ENCODE measurements at places on chromosomes 1 and 21.

- peak; percentile 92 for DNase-seq
Observed at GRCh38 chr1:56866656-56867055, 12.1 kb downstream of the C8A start.

DNA sequence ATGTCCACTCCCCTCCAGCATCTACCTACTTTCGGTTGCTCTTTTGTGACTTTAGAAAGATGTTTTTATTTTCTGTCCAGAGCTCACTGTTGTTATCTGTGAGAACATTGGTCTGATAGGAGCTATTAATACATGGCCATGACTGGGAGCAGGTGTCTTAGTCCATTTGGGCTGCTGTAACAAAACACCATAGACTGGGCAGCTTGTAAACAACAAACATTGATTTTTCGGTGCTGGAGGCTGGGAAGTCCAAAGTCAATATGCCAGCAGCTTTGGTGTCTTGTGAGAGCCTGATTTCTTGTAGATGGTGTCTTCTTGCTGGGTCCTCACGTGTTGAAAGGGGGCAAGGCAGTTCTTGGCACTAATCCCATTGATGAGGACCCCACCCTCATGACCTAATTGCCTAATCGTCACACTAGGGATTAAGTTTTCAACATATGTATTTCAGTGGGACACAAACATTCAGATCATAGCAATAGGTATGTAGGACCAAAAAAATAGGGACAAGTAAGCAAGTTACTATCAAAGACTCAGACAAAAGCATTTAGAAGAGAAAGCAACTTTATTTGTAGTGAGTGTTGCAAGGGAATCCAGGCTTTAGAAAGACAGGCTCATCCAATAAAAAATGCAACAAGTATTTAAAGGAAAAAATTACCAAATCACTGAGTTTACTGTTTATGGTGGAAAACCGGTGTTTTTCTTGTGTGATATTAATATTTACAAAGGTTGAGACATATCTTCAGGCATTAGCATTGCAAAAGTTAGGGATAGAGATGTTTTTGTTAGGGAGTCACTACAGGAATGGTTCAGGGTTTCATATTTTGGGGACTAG lies 55.2 kb upstream of the WDR26 start:
- no peak for DNase-seq

DNA sequence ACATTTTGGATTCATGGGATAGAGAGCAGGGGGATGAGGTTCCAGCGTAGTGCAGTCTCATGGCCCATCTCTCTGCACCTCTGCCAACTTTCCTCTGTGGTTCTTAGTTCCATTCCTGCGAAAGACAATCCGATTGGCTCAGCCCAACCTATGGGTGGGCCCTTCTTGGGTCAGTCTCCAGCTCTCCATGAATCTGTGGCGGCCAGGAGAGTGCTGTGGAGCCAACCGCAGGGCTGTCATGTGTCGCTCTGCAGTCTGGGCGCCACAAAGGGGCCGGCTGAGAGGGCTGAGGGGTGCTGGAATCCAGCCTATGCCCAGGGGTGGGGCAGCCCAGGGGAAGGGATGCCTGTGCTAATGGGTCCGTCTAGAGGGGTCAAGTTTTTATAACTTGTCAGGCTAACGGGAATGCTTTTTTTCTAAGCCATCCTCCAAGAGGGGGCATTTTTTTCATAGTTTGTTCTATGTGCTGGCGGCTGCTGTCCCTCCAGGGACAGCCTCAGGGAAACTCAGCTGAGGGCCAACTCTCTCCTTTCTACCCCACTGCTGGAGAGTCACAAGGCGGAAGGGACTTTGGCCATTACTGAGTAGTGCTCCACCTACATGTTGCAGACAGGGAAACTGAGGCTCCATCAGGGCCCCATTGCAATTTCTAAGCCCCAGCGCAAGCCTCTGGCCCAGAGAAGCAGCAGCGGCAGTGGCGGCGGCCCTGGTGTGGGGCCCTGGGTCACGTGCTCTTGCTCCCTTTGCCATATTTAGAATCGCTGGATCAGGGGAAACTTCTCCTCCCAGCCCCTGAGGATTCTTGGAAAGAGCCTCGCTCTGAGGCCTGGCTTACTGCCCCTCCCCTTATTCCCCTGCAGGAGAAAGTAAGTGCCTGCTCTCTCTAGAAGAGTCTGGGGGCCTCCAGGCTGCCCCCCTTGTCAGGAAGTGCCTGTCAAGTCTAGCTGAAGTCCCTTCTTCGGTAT lies 23.4 kb downstream of the KCNQ4 start:
- no peak for DNase-seq

GRCh38 chr1:159902541-159902940 lies 2.6 kb upstream of the CFAP45 start:
- DNase-seq: no peak

DNA sequence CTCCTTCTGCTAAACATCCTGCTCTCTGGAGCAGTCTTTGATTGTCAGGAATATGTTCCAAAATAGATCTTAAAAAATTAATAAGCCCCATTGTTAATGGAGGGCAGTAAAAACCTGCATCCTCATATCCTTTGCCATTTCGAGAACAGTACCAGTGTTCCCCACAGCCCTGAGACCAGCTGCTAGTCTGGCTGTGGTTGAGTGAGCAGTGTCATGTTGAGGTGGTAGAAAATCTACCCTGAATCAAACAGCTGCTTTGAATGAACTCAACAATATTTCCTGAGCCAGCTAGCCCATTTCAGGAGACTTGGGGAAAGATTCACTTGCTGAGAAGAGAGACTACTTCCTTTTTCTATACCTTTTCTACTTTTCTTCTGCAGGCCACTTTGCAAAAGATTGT lies 24.4 kb downstream of the FABP3 start:
- no peak for DNase-seq
